NCI-H1694 (cell line): ENCODE measurements at places on chromosomes 1 and 21.

DNA sequence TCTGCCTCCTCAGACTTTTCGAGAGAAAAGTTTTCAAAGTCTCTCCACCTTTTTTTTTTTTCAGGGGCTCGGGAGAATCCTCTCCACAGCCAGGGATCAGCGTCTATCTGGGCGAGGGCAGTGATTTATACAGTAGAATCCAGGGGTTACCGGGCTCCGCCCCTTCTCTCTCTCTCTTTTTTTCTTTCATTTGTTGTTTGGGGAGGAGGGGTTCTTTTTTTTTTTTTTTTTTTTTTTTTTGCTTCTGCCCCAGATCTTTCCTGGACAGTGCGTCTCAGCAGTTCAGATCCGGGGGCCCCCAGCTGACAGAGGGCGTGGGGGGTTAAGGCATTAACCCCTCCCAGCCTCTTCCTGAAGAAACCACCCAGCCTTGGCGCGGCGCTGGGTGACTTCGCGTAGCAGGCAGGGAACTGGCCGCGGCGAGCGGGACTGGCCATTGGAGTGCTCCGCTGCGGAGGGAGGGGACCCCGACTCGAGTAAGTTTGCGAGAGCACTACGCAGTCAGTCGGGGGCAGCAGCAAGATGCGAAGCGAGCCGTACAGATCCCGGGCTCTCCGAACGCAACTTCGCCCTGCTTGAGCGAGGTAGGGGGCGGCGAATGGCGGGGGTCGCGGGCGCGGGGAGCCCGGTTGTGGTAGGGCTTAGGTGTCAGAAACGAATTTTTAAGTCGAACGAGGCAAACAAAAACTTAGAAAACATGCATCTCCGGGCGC lies at the start of gene S1PR1:
S1PR1 (plus strand) TSS at position 504 of the 713 bp plus-strand sequence. CDS start 1,966 bp downstream, outside the sequence.
- no peak for DNase-seq

DNA sequence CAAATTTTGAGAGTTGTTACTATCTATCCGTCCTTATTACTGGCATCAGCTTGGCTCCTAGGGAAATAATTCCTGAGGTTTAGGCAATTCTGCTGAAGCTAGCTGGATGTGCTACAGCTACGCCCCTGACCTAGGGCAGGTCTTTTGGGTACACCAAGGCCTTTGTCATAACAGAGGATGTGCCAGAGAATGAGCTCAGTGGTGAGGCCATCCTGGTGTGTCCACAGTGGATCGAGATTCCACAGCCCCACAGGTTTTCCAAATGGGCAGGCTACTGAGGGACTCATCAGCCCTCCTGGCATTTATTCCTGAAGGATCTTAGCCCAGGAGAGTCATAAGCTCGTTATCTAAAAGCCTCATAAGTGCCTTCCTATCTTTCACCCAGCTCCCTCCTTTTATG lies 475.2 kb upstream of the USP24 start:
- no peak for DNase-seq

GRCh38 chr1:201563941-201564340 lies 25.0 kb downstream of the NAV1 start:
- DNase-seq, result no peak

- no peak for DNase-seq
These were observed 6.6 kb downstream of the HYI start for GRCh38 chr1:43446881-43447835.

DNA sequence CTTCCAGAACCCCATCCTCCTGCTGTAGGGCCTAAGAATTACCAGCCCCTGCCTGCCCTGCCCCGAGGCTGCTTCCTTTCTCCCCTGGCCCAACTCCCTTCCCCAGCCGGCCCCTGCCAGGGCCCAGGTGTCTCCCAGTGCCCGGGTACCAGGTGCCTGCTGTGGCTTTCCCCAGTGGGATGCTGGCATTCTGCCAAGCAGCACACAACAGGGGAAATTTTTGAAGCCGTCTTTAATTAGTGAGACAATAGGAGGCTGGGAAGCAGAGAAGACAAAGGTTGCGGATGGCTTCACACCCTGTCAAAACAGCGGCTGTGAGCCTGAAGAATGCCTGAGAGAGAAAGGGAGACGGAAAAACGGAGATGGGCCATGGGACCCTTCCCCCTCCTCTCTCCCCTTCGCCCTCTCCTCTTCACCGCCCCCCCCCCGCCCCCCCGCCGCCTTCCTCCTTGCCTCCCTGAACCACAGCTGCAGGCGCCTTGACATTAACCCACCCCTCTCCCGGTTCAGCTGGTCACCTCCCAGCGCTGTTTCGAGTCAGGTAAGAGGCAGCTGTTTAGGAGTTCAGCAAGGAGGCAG lies 33.6 kb downstream of the LRRN2 start:
- no peak for DNase-seq

GRCh38 chr1:209029737-209030136 lies 553.8 kb upstream of the CAMK1G start:
- no peak for DNase-seq

GRCh38 chr1:36174713-36175112 lies 18.8 kb downstream of the MAP7D1 start:
- no peak for DNase-seq

- DNase-seq, result no peak
These were observed 26.3 kb downstream of the CCDC185 start for GRCh38 chr1:223419561-223419960.

DNA sequence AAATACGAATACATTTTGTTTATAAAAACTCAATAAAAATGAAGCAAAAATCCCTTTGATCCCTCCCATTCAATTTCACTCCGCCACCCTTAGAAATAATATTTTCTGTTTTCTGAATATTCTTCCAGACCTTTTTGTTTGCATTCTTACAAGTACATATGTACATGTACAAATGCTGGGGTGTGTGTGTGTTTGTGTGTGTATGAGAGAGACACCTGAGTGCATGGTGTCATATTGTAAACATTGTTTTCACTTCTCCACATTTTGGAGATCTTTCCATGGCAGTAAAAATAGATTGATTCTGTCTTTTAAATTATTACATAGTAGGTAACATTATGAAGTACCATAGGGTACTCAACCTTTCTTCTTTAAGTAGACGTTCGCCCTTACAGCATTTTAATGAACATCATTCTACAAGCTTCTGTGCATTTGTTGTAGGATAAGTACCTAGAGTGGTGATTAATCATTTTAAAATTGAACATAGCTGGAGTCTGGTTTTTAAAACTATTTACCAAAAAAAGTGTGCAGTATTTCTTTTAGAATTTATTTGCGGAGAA lies 1.3 kb upstream of the MPC2 start:
- DNase-seq, result no peak

GRCh38 chr1:9127395-9128165 lies 1.3 kb downstream of the GPR157 start:
- no peak for DNase-seq

DNA sequence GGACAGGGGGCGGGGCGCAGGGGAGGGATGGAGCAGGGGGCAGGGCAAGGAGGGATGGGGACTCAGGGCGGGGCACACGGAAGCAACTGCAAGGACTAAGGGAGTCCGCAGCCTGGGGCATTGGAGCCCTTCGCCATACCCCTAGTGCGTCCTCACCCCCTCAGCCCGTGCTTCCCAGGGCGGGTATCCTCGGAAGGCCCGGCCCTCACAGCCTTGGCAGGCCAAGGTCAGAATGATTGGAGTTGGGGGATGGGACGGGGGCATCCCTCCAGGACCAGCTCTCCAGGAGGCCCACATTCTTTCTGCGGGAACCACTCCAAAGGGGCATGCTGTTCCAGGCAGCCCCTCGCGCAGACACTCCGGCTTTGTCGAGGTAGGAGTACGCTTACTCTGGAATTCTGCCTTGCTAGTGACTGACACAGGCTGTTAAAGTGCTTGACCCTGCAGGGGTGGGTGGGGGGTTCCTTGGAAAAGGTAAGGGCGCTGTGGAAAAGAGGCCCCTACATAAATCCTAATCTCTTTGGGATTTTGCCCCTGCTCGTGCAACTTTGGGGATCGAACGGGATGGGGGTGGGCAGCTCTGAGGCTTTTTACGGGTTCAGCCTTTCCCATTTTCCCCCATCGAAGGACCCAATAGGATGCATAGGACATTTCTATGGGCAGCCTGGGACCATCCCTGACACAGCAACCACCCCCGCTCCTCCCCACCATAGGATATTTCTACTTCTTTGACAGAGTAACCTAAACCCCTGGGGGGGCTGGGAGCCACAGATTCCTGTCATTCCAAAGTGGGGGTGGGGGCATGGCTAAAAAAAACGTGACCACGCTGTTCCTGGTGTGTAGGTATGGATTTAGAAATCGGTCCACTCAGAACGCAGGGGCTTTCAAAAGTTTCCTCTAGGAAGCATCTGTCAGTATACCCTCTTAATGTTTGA lies 738 bp upstream of the TRIM11 start:
- DNase-seq, result no peak

DNA sequence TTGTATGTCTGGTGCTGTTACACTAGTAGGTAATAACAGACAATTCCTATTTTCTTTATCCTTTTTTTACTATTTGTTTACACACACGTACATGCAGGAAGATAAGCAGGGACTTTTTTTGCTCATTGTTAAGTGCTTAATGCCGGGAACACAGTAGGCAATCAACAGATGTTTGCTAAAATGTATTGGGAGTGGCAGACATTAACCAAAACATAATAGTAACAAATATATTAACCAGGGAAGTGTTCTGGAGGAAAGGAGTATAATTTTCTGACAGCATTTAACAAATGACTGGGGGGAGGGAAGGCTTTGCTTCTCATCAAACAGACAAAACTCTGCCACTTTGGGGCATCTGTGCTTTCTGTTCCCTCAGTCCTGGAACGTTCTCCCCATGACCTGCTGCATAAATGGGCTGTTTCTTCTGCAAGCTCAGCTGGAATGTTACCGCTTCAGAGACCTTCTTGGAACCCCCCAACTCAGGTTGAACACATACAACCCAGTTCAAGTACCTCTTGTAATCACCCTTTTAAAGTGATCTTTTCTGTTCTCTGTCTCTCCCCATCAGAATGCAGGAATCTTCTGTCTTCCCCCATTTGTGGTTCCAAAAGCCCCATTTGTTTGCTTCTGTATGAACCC lies 2.1 kb downstream of the CR1L start:
- DNase-seq, result no peak

GRCh38 chr21:45592626-45593134 lies 50.4 kb upstream of the SLC19A1 start:
- DNase-seq, result no peak

GRCh38 chr1:117606649-117607430 lies 992 bp downstream of the TENT5C start:
- no peak for DNase-seq

- DNase-seq, result no peak
These were observed 46.9 kb downstream of the S100B start for GRCh38 chr21:46557919-46558392.

- DNase-seq, result no peak
These were observed 35.8 kb upstream of the RIPK4 start for GRCh38 chr21:41802684-41803083.

- DNase-seq, result no peak
These were observed 4.7 kb downstream of the ADAR start for GRCh38 chr1:154603317-154603716.

DNA sequence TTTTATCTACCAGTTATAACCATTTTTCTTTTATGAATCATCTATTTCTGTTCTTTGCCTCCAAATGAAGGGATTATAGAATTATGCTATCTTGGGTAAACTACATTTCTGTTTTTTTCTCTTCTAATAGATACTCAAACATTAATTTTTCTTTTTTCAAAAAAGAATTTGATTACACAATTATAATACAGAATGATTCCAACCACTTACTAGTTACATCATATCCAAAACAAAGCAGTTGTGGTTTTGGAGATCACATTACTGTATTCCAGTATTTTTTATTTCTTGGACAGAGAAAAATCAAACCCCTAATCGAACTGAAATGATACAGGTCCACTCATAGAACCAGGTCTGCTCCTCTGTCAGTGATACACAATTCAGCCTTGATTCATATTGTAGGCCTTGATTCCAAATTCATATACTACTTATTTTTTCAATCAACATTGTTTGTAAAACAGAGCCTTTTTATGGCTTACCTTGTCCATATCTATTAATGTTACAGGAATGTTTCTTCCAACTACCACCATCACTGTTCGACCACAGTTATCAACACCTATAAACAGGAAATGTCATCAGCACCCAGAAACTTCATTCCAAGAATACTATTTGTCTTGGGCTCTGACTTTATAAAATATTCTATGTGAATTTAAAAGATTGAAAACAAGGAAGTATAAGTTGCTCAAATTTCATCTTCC lies 43.2 kb downstream of the GDAP2 start:
- no peak for DNase-seq

DNA sequence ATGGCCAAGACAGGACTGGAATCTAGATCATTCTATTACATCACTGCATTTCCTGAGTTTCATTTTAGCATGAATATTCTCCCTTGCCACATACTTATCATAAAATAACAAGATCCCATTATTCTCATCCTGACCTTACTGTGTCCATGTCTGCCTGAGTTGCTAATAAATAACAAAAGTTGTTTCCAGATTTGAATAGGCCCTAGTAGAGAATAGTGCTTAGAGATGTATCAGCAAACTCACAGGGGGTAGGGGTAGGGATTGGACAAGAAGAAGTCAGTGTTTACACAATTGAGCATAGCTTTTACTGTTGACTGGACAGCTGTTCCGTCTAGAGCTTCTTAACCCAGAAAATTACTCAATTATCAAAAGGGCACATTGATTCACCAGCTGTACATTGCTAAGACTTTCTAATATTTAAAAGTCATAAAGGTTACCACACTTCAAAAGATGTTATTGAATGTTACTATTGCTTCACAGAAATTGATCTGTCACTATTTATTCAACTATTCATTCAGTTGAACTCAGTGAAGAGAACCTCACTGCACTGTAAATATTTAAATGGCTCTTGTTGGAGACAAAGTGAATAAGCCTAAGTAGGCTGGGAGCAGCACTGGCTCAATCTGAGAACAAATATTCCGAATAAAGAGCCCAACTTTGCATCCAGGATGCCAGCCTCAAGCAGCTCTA lies 121.9 kb downstream of the NRIP1 start:
- DNase-seq, result no peak

GRCh38 chr1:54331091-54331772 lies 75.0 kb downstream of the SSBP3 start:
- DNase-seq, result no peak

- no peak for DNase-seq
These were observed 11.2 kb downstream of the PTPRF start for GRCh38 chr1:43541721-43542401.

- no peak for DNase-seq
These were observed 16.2 kb downstream of the MTOR start for GRCh38 chr1:11245904-11246719.

DNA sequence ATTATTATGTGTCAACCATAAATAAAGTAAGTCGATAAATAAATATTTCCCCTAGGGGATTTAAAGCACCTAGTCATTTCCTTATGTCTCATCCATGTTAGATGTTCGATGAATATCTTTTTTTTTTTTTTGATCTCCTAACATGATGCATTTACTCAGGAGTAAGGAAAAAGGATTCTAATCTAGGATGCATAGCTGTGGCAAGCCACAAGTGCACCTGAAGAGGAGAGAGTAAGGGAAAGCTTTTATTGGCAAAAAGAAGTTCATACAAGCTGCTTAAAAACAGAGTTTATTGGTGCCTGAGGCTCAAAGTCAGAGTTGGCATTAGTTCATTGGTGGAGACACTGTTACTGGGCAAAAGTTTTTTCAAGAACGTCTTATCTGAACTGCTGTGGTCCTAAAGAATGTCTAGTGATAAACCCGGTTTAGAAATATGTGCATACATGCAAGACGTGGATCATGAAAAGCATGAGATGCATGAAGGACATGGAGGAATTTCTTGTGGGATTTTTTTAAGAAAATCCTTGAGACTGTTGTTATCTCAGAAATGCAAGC lies 51.7 kb downstream of the SWT1 start:
- DNase-seq, result no peak

GRCh38 chr1:231808990-231809389 lies 182.4 kb downstream of the DISC1 start:
- DNase-seq, result no peak
